Stimulated activated CD8-positive, alpha-beta memory T cell treated with anti-CD3 and anti-CD28 coated beads, Interleukin-7, amount 100 ng/mL, for 4 hours (primary cell): ENCODE measurements at places on chromosomes 5 and 9.

DNA sequence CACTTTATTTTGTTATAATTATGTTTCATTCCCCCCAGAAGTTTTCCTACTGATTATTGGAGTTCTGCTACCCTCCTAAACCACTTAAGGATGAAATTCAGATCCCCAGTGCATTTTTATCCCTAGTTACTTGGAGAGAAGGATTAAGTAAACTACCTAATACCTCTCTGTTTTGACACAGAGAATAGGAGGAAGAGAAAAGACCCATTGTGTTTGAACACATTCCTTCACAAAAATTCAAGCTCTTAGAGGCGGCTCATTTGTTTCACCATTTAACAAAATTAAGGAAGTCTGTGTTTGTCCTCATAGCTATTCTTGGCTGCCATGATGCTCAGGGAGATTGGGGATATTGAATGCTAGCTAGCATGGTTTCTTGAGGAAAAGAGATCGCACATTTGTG, 492.6 kb downstream of the EBF1 start:
- DNase-seq, result no peak

DNA sequence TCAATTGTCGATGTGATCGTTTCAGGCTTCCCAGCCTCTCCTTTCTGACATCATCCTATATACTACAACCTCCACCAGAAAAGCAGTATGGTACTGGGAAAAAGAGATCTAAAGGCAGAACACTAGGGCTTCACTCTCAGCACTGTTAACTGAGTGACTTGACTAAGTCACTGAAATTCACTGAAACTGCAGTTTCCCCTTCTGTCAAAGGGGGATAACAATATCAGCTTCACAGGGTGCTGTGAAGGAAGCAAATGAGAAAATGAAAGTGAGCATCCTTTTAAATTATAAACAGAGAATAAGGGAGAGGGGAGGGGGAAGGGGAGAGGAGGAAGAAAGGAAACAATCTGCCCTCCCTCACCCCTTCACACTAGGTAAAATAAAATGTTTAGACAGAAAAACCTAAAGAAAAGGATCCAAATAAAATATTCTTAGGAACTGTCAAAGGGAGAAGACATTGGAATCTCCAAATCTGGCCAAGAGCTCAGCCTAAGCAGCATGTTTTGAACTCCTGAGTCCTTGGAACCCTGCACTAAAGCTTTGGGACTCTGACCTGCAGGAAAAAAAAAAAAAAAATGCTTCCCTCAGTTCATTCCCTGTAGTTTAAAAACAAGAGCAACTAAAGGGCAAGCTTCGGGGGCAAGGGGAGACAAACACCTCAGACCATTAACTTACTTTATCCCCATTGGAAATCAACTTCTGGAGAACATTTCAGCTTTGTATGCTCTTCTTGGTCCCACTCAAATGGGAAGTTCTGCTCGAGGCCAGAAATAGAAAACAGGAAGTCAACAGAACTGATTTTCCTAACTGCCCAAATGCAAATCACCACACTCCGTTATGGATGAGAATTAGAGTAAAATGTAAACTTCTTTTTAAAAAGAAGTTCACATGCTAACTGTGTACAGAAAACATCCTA, 178.3 kb downstream of the DEPDC1B start:
- DNase-seq, result no peak

GRCh38 chr5:158050421-158050820, 191.5 kb upstream of the CLINT1 start:
- DNase-seq, result no peak

DNA sequence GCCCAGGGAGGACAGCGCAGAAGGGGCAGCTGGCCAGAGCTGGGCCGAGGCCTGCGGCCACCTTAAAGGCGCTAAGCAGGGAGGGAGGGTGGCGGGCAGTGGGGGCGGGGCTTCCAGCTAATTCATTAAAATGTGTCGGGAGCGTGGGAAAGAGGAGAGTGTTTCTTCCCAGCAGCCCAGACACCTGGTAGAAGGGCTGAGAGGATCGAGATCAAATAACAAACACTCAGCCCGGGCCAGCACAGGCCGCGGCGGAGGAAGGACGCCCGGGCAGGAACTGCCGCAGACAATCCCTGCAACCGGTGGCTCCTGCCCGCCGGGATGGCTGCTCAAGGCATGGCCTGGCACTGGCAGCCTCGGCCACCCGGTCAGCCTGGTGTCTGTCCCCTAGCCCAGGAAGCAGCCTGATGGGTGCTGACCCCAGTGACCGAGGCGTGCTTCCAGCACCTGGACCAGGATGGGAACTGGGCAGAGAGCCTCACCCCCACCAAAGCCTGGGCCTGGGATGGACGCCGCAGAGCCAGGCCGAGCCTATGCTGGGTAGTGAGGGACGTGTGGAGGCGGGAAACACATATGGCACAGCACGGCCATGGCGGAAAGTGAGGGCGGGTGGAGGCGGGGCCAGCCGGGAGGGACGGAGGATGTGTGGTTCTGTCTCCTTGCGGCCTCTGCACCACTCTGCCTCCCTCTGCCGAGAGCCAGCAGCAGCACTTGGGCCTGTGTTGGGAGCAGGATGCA, 3.2 kb upstream of the NRARP start:
- DNase-seq, result no peak

GRCh38 chr9:79731171-79731890, 159.6 kb downstream of the TLE4 start:
- DNase-seq, result no peak

- DNase-seq, result no peak
Observed at GRCh38 chr5:1771149-1772065, 28.2 kb downstream of the MRPL36 start.

DNA sequence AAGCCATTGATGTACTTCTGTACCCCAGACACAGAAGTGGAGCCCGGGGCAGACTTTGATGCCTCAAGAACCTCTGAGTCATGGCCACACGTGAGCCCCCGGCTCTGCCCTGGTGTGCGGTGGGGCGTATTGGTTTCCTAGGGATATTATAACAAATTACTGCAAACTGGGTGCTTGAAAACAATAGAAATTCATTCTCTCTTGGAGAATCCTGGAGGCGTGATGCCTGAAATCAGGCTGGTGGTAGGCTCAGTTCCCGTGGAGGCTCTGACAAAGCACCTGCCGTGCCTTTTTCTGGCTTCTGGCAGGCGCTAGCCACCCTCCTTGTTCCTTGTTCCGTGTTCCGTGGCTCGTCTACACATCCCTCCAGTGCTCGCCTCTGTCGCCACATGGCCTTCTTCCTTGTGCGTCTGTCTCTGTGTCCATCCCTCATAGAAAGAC, 24.2 kb downstream of the NEK6 start:
- DNase-seq, result no peak
